ENCODE measurements at places on chromosomes 12 and 14. TPM values are rescaled to one million over a fixed set of nuclear protein-coding genes. Genes with fewer than 3 reads are reported as not detected.

The PLXNC1 gene
- total RNA-seq, result 29.0 TPM

The KRT2 gene
- total RNA-seq, result not detected

The TPPP2 gene
- total RNA-seq, result not detected

The CLEC1B gene
- 1.1 TPM for total RNA-seq

The AQP6 gene
- total RNA-seq, result not detected

The AQP2 gene
- total RNA-seq, result not detected

The MYF6 gene
- total RNA-seq, result not detected

The LMNTD1 gene
- 5.8 TPM for total RNA-seq

The GUCY2C gene
- total RNA-seq, result not detected

The GPX2 gene
- total RNA-seq, result 1.3 TPM

The COX8C gene
- not detected for total RNA-seq

All from upper lobe of left lung (tissue), 6 donors.